ENCODE measurements at places on chromosomes 3 and 15. TPM values are rescaled to one million over a fixed set of nuclear protein-coding genes. Genes with fewer than 3 reads are reported as not detected.

The OXSR1 gene
- 12.4 TPM for polyA plus RNA-seq

The PRSS50 gene
- not detected for polyA plus RNA-seq

The P2RY12 gene
- 0.78 TPM for polyA plus RNA-seq

The CHL1 gene
- polyA plus RNA-seq = 3.3 TPM

The CA12 gene
- 0.08 TPM for polyA plus RNA-seq

The LTK gene
- 0.93 TPM for polyA plus RNA-seq

The ARHGEF3 gene
- polyA plus RNA-seq = 9.5 TPM

The RLBP1 gene
- not detected for polyA plus RNA-seq

The POMGNT2 gene
- polyA plus RNA-seq = 2.9 TPM

The SKOR1 gene
- 0.06 TPM for polyA plus RNA-seq

The HES1 gene
- 17.7 TPM for polyA plus RNA-seq

The NR2F2 gene
- 39.4 TPM for polyA plus RNA-seq

The RASA2 gene
- polyA plus RNA-seq = 10.8 TPM

The SERINC4 gene
- polyA plus RNA-seq = 0.09 TPM

The SEMA3G gene
- polyA plus RNA-seq = 1.0 TPM

The LNP1 gene
- 0.52 TPM for polyA plus RNA-seq

The IGSF11 gene
- polyA plus RNA-seq = 0.38 TPM

The CYP1A1 gene
- 0.03 TPM for polyA plus RNA-seq

The WDR93 gene
- 0.11 TPM for polyA plus RNA-seq

The TUSC7 gene
- polyA plus RNA-seq = not detected

The UQCRC1 gene
- polyA plus RNA-seq = 88.6 TPM

The RGMA gene
- polyA plus RNA-seq = 2.0 TPM

The TFDP2 gene
- polyA plus RNA-seq = 5.9 TPM

The FILIP1L gene
- polyA plus RNA-seq = 15.2 TPM
